Ascending aorta (tissue), 2 donors: ENCODE measurements at places on chromosomes 7 and 10. TPM values are rescaled to one million over a fixed set of nuclear protein-coding genes. Genes with fewer than 3 reads are reported as not detected.
A peak's percentile ranks its signal among the peaks of the same experiment; 100 is the strongest.

The PRR15 gene
- not detected for total RNA-seq

The ASB10 gene
- total RNA-seq: not detected

GRCh38 chr7:134276951-134277350 lies 39.8 kb downstream of the SLC35B4 start:
- H3K36me3 ChIP-seq: no peaks in the 10 kb centered on the region
- no peak overlapping the region for H3K4me3 ChIP-seq
- DNase-seq: no peak
- H3K27me3 ChIP-seq: no peaks in the 10 kb centered on the region
- H3K4me1 ChIP-seq: no peaks in the 10 kb centered on the region
- no peak overlapping the region for H3K27ac ChIP-seq

- peak; percentile 75 for DNase-seq
- no peaks in the 10 kb centered on the region for H3K27me3 ChIP-seq
- peak overlapping the region; percentile 84 for H3K27ac ChIP-seq
- H3K4me1 ChIP-seq: peaks cover 52% of the 10 kb centered on the region
- no peak overlapping the region for H3K4me3 ChIP-seq
Measured at GRCh38 chr10:28291881-28292297, 11.0 kb downstream of the MPP7 start.

DNA sequence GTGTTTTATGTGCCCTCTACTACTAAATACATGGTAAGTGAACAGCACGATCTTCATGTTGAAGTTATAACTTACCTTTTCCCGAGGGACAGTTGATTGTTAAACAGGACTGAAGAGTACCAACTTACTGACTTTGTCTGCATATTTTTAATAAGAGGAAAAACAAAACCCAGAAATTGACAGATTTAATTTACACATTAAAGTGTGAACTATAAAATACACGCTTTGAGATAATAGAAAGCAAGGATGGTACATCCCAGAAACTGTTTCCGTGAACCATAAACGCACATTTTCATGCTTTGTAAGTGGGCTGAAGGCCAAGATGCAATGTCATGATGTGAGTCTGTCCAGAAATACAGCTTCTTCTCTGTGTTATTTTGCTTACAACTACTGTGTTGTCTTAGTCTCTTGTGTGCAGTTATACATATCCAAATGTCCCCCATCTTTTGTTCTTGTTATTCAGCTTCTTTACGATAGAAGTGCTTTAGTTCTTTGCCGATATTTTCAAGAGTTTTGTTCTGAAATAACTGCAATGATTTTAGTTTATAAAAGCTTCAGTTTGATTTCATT lies 190.1 kb downstream of the MLLT10 start:
- H3K27ac ChIP-seq: no peak overlapping the region
- H3K27me3 ChIP-seq: no peaks in the 10 kb centered on the region
- peaks cover 9% of the 10 kb centered on the region for H3K4me1 ChIP-seq
- no peak for DNase-seq
- no peaks in the 10 kb centered on the region for H3K36me3 ChIP-seq
